ENCODE measurements at places on chromosomes 5 and 9.

DNA sequence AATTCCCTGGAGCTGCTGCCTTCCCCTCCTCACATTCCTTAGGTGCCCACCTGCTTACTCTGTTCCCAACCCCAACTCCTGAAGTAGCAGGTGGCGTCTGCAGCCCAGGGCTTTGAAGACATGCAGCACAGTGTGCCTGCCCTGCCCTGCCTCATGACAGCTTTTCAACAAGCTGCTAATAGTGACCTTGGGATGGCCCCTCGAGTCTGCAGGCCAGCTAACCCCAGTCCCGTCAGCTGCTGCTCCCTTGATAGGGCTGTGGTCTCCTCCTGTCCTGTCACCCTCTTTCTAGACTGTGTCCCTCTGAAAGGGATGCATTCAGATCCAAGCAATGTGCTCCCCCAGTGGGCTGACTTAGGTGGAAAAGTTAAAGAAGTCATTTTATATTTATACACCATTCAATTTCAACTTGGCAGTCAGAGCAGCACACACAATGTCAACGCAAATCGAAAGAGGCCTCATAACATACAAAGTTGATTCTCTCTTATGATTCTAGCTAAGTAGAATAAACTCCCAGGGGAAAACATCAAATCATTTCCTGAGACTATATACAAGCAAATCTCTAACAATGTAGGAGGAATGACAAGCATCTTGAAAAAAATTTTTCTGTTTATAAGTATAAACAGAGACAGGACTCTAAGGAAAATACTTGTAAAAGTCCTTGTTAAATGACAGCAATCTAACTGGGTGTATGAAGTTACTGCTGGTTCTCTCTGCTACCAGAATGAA is 37.9 kb downstream of the ADRB2 start:
- no peak for DNase-seq

- DNase-seq, result no peak
Observed at GRCh38 chr5:37816883-37817282, 23.0 kb downstream of the GDNF start.

DNA sequence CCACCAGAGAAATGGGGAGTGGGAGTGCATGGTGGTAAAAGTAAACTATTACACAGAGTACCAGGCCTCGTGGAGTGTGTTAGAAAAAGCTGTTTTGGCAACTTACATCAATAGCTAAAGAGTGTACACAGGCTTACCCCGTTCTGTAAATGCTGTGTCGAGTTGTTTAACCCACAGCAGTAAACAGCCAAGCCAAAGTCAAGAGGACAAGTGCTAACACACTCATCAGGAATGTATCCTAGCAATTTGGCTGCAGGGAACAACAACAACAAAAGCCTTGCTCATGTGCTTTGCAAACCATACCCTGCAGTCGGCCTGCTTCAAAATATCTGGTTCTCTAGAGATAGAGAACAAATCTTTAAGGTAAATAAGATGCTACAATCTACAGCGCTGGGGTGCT is 15.9 kb downstream of the DAP start:
- DNase-seq, result no peak

DNA sequence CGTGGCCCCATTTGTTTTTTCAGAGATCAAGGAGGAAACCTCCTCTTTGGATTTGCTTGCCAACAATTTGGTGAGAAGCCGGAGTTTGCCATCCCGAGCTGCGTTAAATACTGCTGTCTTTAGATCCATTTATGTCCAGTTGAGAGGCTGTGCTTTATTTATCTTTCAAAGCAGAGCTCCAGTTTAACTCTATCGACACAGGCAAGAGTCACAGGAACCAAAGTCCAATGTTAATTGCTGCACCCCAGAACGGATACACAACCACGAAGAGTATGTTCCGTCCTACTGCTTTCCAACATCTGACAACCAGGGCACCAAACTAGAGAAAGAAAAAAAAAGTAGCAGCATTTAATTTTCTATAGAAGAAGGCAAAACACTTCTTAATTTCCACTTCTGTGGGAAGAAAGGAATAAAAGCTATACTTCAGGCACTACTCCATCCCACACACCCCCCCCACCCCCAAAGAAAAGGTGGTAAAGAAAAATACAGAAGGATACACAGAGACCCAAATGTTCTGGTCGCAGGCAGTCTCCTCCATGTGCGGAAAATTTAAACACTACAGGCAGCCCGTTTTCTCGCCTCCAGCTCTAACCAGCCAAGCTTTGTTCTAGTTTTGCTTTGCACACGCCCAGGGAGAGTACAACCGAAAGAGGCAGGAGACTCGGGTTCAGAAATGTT is 1.1 kb downstream of the FEM1C start:
- no peak for DNase-seq

- DNase-seq, result no peak
Observed at GRCh38 chr5:146013761-146014160, 77.4 kb downstream of the SH3RF2 start.

- no peak for DNase-seq
Observed at GRCh38 chr5:143682929-143683386, 129.0 kb upstream of the HMHB1 start.

DNA sequence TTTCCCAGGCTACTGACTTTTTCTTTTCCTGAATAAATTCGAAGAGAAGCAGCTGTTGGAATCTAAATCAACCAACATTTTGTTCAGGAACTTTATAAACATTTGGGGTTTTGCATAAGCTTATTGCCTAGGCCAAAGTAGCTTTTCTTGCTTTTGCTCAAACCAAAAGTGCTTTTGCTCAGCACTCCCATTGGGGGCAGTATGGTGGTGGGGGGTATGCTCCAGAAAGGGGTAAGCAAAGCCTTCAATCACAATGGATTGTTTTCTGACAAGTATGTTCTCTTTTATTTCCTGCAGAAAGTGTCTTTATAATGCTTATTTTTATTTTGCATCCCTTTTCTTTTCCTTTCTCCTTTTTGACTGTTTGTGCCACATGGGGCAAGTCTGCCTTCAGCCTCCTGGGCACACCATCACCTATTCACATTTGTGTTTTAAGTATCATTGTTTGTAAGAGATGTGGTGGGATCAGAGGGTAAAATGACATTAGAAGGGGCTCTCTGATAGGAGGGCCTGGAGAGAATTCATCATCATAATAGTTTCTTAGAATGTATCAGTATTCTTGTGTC is 86.0 kb downstream of the PRDM6 start:
- DNase-seq, result no peak

DNA sequence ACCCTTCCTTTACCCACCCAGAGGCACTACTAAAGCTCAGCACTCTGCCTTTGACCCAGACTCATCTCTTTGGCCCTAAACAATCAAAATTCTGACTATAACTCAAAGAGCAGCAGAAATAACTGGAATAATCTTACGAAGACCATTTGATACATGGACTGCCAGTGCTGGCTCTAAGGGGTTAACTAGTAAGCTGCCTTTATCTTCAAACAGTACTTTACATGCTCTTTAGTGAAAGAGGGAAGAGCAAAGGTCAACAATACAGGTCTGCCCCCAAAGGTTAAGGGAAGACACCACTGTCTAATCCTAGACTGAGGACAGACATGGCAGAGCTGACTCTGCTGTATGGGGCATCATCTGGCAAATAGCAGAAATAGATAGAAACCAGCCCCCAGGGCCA is 45.8 kb downstream of the NRG2 start:
- DNase-seq, result no peak

- no peak for DNase-seq
Observed at GRCh38 chr9:75993434-75993833, 103.0 kb downstream of the PCSK5 start.
